WERI-Rb-1 (cell line): ENCODE measurements at places on chromosomes 12 and 14.

DNA sequence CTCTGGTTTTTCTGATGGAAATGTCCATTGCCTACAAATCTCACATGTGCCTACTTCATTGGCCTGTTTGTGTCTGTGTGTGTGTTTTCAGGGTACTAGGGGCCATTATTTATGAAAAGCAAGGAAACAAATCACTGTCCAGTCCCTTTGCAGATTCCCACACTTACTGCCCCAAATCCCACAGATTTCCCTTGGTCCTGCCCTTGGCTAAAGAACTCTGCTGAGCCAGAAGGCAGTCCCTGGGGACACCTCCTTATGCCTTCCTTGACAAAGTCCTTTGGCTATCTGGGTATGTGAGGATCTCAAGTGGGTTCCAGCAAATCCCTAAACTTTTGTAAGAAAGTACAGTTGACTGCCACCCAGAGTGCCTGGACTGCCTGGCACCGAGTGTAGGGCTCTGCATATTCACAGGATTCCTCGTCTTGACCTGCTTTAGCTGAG is 388.1 kb downstream of the BCAT1 start:
- no peak for DNase-seq

DNA sequence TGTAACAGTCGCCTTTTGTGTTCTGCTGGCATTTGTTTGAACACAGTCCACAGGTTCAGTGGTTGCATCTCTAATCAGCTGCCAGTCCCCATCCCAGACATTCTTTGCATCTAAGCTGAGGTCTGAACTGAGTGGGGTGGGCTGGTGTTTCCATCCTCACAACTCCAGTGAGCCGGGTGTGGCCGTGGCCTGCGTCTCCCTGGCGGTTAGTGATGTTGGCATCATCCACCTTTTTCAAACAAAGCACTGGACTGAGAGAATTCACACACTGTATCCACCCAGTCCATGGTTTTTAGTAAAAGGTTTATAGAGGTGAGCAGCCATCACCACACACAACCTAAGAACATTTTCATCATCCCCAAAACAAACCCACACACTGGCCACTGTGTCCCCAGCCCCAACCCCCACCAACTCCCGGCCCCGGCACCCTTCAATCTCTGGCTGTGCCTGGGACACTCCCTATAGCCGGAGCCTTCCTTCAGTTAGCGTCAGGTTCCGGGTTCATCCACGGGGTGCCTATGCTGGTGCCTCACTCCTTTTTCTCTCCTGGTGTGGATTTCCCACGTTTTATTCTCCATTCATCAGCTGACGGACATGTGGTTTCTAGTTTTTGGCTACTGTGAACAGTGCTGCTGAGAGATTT is 6.5 kb downstream of the DDX51 start:
- DNase-seq = no peak

DNA sequence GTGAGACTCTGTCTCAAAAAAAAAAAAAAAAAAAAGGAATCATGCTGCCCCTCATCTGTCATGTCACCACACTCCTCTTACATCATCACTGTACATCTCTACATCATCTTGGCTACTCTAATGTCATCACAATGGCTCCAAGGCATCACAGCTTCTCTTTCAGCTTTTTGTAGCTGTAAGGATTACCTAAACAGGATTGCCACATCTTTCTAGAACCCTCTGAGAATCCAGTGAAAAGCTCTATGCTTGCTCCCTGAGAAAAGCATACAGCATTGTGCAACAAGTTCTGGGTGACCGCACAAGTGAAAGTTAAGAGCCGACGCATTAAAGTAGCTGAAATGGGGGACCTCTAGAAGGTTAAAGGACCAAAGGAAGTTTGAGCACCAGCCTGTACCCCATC is 272.5 kb downstream of the C12orf50 start:
- DNase-seq = no peak

DNA sequence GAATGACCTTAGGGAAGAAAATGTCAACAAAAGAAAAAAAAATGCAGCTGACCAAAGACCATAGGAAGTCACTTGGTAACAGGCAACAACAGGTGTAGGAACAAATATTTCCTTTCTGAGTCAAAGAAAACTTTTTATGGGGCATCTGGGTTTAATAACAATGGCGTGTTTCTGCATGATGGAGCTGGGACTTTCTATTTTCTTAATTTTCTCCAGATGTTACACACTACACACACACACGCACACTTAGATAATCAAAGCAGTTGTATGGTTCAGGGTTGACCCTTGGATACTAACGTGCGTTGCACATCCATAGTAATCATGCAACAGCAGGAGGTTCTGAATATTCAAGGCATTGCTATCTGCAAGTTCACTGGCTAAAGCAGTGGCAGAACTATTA is 47.9 kb upstream of the NTF3 start:
- DNase-seq = no peak

- DNase-seq = no peak
Measured at GRCh38 chr12:66775871-66776270, 97.0 kb upstream of the GRIP1 start.
